B cell (primary cell): ENCODE measurements at places on chromosomes 4 and X. TPM values are rescaled to one million over a fixed set of nuclear protein-coding genes. Genes with fewer than 3 reads are reported as not detected.

DNA sequence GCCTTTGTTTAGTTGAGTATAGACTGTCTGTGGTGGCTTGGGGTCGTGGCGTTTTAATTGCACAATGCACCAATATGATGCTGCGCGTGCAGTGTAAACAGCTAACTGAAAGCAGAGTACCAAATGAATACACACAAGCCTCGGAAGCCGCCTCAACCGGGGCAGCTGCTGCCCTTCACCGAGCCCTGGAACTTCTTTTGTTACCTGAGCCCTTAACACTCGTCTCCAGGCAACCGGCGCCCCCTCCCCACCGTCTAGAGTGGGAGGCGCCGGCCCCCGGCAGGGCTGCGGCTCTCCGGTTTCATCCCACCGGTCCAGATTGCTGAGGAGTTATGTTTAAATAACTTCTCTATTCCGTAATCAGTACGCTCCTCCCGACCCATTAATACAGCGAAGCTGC is 173.2 kb upstream of the TBL1X start:
- no peak for DNase-seq

Gene IL13RA2
- not detected in 2 replicates for polyA plus RNA-seq

DNA sequence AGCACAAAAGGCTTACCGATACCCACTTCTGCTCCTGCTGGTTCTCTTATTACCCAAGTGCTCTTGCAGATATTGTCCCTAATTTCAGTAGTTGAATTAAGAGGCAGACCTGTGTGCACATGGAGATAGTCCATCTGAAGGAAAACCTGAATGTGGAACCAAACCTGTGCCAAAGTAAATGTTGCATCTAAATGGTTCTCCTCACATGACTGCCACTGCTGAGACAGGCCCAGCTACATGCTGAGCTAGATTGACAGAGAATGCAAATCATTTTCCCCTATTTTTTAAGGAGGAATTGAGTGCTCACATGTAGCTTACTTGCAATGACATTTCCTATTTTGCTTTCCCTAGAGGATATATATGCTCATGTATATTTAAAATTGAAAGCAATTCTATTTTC is 609.1 kb upstream of the TECRL start:
- DNase-seq = no peak

DNA sequence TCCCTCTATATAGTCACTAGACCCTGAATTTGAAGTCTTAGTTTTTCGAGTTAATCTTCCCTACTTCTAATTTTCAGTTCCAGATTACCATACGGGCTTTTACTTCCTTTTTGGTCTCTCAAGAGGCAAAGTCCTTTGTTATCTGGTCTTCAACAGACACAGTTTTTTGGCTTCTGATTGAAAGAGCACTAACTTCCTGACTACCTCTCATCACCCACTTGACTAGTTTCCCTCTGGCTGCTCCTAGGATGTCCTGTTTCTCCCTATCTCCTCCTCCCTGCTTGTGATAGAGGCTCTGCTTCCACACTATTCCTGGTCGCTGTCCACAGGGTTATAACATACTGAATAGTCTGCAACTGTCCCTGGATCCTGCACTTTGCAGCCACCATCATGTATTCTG is 16.7 kb upstream of the WDR44 start:
- DNase-seq = no peak

Gene HDX
- polyA plus RNA-seq = 1.00 and 2.4 TPM in 2 replicates
